ENCODE measurements at places on chromosomes 4 and X. TPM values are rescaled to one million over a fixed set of nuclear protein-coding genes. Genes with fewer than 3 reads are reported as not detected.

- DNase-seq = no peak
Measured at GRCh38 chr4:180336494-180337090, 1906.6 kb upstream of the TENM3 start.

DNA sequence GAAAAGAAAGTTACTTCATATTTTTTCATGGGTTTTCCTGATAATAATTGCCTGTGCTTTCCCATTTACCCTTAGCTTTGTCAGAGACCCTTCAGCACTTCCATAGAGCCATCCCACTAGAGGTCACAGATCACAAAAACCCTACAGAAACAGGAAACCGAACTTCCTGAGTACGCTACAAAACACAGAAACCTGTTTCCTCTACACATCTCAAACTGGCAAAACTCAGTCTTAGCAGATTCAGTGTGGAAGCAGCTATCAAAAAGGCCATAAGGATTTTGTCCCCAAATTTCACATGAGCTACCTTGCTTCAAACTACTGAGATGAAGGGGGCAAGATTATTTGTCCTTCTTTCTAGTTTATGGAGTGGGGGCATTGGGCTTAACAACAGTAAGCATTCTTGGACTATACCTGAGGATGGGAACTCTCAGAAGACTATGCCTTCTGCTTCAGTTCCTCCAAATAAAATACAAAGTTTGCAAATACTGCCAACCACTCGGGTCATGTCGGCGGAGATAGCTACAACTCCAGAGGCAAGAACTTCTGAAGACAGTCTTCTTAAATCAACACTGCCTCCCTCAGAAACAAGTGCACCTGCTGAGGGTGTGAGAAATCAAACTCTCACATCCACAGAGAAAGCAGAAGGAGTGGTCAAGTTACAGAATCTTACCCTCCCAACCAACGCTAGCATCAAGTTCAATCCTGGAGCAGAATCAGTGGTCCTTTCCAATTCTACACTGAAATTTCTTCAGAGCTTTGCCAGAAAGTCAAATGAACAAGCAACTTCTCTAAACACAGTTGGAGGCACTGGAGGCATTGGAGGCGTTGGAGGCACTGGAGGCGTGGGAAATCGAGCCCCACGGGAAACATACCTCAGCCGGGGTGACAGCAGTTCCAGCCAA lies at the start of gene MMRN1:
Gene MMRN1, plus strand, starts transcription at position 206 of the 902 bp plus-strand sequence. Its CDS starts 118 bp downstream, at position 324.
- no peak for DNase-seq

DNA sequence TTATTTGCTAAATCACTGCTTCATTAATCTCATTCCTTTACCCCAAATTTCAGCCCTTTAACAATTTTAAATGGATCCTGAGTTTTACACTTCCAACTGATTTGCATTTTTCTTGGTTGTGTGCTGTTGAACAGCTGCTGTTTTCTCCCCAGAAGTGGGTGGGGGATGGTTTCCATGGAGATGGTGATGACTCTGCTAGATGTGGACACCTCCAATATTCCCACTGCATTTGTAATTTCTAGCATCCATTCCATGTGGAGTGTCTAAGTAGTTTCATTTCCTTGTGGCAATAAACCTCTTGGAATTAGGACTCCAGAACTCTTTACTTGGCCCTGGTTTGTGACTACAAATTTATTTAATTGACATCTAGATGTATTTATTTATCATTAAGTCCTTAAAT lies 330.4 kb downstream of the GBA3 start:
- DNase-seq = no peak

DNA sequence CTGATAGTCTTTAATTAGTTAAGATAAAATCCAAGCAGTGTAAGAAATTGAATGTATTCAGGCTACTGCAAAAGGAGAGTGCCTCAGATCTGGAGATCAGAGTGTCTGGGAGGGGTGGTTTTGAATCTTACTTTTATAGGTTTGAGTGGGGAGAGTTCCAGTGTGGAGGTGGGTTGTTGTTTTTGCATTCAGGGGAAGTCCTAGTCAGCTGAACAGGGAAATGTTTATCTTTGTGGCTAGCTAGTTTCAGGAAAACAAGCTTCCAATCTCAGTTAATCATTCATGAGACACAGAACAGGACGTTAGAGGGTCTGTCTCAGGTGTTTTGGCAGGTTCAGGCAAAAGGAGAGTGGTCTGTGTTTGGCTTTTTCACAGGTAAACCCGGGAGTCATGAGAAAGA lies 26.0 kb downstream of the ZNF81 start:
- no peak for DNase-seq

The PDE6B gene
- total RNA-seq = not detected

Measured in PC-3 (cell line).